ENCODE measurements at places on chromosomes 7 and 10.

GRCh38 chr7:157818701-157819454 lies 482.1 kb downstream of the DNAJB6 start:
- no peak for DNase-seq

DNA sequence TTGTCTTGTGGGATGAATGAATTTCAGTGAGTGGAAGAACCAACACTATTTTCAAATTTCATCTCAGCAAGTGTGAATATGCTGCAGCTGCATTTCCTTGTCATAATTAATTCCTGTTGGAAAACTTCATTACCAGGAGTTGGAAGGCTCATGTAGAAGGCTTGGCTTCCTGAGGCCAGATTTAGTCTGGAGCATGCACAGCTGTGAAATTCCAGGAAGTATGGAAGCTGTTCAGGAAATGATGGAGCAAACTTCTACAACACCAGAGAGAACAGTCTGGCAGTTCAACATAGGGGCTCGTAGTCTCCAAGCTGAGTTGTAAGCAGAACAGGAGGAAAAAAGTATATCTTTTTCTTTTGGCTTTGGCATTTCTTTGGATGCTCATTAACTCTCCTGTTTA lies 1439.9 kb upstream of the CELF2 start:
- no peak for DNase-seq

DNA sequence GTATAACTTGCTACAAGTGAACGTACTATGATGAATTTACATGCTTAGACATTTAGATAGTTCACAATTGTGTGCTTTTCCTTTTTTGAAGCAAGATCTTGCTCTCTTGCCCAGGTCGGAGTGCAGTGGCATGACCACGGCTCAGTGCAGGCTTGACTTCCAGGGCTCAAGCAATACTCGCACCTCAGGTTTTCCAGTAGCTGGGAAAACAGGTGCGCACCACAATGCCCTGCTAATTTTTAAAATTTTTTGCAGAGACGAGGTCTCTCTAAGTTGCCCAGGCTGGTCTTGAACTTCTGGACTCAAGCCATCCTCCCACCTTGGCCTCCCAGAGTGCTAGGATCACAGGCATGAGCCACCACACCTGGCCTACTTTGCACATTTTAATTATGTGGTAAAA lies 1.8 kb downstream of the GPR15LG start:
- no peak for DNase-seq

DNA sequence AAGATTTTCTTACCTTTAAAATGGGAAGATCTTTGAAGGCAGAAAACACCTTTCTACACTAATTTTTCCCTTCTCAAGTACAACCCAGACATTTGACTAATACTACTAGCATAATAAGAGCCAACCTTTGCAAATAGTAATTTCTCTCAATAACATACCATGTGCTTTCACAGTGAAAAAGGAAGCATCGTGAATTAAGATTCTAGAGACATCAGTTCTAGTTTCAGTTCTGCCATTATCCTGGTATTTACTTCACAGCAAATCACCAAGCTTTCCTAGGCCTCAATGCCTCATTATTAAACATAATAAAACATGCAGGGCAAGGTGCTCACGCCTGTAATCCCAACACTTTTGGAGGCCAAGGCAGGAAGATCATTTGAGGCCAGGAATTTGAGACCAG lies 24.9 kb downstream of the GSAP start:
- no peak for DNase-seq

DNA sequence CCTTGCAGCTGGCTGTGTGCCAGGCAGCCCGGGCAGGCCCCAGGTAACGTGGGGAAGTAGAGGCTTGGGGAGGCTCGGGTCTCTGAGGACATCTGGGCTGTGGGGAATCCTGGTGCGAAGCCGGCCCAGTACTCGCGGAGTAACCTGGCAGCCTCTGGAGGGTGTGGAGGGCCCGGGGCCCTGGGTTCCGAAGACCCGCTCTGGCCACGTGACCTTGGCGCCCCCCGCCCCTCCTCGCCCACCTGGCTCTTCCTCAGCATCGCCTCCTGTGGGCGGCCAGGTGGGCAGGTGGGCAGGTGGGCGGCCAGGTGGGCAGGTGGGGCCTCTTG lies 143.1 kb downstream of the WDR37 start:
- no peak for DNase-seq

DNA sequence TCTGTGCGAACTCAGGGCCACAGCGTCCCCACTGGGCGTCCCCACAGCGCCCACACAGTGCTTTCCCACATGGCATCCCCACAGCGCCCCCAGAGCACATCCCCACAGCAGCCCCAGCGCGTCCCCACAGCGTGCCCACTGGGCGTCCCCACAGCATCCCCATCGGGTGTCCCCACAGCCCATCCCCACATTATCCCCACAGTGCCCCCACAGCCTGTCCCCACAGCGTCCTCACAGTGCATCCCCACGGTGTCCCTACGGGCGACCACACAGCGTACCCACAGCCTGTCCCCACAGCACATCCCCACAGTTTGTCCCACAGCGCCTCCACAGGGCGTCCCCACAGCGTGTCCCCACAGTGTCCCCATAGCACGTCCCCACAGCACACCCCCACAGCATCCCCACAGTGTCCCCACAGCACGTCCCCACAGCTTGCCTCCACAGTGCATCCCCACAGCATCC lies 131.6 kb downstream of the ACTR3B start:
- DNase-seq = no peak

DNA sequence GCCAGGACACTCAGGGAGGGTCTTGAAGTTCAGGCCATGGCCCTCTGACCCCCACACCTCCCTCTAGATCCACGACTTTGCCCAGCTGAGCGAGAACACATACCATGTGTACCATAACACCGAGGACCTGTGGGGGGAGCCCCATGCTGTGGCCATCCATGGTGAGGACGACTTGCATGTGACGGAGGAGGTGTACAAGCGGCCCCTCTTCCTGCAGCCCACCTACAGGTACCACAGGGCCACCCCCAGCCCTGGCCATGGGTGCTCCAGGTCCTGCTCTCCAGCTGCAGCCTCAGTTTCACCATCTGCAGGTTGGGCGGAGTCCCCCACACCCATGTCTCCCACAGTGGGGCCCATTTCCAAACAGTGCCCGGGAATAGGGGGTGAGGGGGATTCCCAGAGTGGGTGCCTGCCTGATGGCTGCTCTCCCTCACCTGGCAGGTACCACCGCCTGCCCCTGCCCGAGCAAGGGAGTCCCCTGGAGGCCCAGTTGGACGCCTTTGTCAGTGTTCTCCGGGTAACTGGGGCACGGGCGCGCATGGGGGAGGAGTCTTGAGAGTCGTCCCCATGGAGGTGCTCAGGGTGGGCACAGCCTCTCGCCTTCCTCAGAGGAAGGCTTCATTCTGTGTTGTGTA lies 54.1 kb downstream of the PALD1 start:
- no peak for DNase-seq

DNA sequence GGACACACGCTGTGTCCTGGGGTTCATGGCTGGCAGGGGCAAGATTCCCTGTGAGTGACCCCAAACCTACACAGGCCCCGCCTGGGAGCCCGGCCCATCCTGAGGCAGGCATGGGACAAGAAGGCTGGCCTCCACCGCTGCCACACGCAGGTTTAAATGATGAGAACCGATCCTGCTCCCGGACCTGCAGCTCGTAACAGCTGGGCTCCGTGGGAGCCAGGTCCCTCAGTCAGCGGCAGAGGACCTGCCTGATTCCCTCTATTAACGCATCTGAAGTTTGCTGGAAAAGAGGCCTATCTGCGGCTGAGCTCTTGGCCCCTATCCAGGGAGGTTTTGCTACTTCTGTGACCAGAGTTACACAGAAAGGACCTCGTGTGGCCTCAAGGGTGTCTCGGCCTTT lies 112.3 kb downstream of the VIPR2 start:
- peak; percentile 43 for DNase-seq

GRCh38 chr10:14916600-14916999 lies 37.3 kb downstream of the DCLRE1C start:
- no peak for DNase-seq

DNA sequence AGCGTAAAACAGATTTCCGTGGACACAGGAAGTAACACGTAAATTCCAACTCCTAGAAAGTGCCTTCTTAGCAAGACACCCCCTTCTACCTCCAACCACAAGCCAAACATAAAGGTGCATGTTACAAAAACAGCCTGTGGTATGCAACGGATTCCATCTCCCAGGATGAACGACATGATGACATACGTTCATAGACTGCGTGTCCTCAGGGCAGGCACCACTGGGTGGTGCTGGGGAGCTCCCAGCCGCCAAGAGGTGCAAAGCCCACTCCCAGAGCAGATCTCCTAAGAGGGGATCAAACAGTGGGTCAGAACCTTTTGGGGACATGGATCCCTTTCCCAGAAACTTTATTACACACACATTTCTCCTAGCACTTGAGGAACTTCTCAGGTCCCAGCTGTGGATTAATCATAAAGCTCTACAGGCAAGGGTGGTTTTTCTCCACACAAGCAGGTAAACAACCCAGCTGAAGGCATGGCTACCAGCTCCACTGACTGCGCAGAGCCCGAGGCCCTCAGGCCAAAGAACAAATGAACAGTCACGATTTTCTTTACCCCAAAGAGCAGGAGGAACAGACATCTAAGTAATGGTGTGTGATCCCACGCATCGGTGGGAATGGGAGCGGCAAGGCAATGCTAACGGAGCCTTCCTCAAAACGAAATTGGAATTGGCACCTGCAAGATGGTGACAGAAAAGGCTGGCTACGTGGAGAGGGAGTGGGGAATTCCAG lies 13.8 kb downstream of the PSAP start:
- peak; percentile 55 for DNase-seq

GRCh38 chr7:93515144-93515543 lies 59.4 kb downstream of the CALCR start:
- DNase-seq = no peak

GRCh38 chr7:43653891-43654504 lies 71.1 kb downstream of the STK17A start:
- DNase-seq = no peak

DNA sequence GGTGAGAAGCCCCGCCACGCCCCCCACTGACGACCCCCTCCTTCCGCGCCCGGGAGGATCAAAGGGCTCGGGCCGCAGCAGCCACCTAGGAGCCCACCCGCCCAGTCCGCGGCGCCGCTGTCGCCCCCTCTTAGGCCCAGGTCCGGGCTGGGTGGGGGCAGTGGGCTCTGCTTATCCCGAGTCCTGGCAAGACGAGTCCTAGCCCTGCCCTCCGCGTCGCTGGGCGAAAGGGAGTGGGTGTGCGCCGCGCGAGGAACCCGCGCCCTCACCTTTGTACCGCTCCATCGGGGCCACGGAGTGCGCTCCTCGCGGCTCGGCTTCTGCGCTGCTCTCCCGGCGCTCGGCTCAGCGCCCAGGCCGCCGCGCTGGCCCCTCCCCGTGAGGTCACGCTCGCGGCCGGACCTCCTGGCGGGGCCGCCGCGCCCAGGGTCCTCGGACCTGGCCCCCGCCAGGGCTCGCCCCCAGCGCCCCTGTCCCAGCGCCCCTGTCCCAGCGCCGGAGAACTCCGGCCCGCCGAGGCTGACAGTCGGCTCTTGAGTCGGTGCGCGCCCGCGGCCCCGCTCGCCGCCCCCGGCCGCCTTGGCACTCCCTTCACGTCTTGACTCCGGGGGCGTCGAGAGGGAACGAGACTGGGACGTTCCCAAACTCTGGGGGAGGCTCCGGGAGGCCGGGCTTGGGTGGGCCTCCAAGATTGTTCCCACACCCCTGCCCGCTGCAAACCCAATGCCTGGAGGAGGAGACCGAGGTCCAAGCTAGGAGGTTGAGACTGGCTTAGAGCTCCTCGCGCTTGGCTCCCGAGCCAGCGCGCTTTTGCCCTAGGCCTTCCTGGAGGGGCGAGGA lies at the start of gene AFAP1L2:
TSS of gene AFAP1L2 (minus strand) at position 332 of the 840 bp plus-strand sequence. CDS start at position 285, 47 bp downstream.
- no peak for DNase-seq

GRCh38 chr7:48089046-48090003 lies at the start of gene UPP1:
Gene UPP1 (plus strand): TSS chr7:48089265. CDS start chr7:48094784, 5,519 bp downstream.
- DNase-seq = peak; percentile 90

GRCh38 chr7:51043461-51043860 lies 260.8 kb upstream of the GRB10 start:
- no peak for DNase-seq

DNA sequence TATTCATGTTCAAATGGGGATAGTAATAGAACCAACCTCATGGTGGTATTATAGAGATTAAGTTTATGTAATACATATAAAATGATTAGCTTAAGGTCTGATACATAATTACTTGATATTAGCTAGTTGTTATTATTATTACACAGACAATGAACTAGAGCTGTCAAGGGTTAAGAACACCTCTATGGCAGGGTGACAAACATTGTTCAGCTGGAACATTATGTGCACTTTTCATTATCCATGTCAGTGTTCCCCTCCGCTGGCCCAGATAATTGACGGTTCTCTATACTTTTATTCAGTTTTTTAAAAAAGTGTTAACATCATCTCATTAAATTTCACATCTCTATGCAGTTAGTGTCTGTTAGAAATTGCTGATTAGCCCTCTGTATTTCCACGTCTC lies 142.1 kb downstream of the CDK14 start:
- no peak for DNase-seq

- DNase-seq = peak; percentile 74
Measured at GRCh38 chr10:14838582-14839304, 637 bp downstream of the HSPA14 start.

DNA sequence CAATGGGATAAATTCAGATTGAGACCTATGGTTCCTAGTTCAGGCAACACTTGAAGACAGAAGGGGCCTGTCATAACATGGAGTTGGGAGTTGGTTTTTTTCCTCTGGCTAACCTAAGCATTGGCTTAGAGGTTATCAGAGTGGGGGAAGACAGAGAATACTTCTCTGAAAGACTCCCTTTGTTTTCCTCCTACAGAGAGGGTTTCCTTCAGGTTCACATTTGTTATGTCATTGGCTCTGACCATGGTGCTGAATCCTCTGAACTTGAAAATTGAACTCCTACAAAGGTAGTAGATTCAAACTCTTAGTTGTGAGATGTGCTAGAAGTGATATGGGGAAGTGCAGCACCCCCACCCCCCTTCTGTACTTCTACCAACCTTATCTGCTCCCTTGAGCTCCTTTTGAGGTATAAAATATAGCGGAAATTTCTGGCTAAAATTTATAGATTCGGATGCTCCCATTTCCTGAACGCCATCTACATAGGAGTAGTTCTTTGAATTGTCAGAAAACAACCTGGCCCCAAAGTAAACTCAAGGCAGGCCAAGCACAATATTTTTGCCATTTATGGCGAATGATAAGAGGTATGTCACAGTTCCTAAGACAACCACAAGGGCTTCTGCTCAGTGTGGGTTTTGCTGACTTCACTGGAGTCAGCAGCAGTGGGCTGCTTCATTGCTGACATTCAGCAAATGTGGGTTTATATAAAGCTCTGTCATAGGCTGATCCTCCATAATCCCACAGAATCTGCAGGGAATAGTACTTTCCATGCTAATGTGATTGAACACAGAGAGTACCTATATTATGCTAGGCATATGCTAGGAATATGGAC lies 131.6 kb upstream of the KLF14 start:
- no peak for DNase-seq

DNA sequence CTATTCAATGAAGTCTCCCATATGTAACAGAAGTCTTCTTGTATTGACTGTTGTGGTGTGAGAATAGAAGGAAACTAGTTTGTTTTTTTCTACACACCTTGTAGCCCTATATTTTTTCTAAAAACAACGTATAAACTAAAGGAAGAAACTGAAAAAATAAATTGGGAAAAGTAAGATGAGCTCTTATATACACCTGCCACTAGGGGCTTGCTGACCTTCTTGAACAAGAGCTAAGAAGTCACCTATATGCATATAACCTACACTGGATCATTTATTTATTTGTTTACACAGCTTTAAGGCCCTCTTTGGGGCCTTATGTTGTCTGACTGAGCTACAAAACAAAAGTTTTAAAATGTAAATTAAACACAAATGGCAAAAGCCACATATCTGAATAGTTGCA lies 383.0 kb downstream of the HPSE2 start:
- no peak for DNase-seq

Measured in H1 (cell line).